Stimulated activated CD8-positive, alpha-beta memory T cell treated with anti-CD3 and anti-CD28 coated beads, Interleukin-4, amount 100 ng/mL, for 4 hours (primary cell): ENCODE measurements at places on chromosomes 3 and 15.

GRCh38 chr15:40695469-40695890, 506 bp downstream of the RAD51 start:
- no peak for DNase-seq

- no peak for DNase-seq
These were observed at the start of gene CACNA2D3 for GRCh38 chr3:54122324-54123002. TSS of gene CACNA2D3 (plus strand) at chr3:54122552.

- DNase-seq = no peak
These were observed 1028.6 kb downstream of the OTOL1 start for GRCh38 chr3:162525066-162525742.

DNA sequence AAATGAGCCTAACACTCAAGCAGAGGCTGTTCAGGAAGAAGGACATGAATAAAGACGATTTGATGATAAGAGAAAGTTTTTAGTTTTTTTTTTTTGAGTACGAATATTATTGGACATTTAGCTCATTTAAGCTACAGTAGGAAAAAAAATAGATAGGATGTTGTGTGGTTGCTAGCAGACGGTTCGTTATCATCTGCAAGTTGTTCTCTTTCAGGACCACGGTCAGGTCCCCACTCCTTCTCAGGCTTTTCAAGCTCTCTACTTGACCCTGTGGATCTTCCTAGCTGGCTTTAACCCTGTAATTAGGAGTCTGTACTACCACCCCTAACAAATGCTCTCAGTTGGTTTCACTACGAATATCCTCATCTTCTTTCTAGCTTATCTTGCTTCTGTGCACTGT, 1.1 kb downstream of the KCNH8 start:
- no peak for DNase-seq

DNA sequence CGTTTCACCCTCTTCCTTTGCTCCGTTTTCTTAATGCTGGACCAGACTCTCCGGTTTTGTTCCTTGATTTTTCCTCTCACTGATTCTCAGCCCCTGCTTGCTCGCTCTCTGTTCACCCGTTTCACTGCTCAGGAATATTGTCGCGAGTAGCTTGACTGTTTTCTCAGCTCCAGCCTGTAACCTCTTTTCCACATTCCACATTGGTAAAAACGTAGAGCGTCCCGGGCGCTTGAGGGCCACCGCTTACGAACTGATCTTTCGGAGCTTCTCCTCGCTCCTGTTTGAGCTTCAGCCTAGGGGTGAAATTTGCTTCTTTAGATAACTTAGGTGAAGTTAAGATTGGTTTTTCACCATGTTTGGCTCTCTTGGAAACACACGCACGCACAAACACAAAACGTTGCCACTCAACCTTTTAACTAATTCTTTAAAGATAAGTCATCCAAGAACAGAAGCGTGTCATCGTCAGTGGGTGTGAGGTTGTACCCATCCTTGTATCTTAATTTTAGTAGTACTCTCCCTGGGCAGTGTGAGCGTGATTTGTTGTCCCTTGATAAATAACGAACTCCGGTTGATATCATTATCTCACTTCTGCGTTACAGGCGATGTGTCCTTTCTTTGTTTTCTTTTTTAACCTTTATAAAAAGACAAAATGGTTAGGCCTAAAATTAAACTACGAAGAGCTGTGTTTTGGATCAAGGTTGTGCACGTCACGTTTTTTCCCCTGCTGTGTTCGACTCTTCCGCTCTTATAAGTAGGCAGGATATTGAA, 1.0 kb downstream of the PAK2 start:
- DNase-seq = no peak

GRCh38 chr15:92960996-92961681, 61.0 kb downstream of the CHD2 start:
- DNase-seq = no peak

- DNase-seq = no peak
These were observed 284.6 kb upstream of the RARB start for GRCh38 chr3:25143356-25144025.

DNA sequence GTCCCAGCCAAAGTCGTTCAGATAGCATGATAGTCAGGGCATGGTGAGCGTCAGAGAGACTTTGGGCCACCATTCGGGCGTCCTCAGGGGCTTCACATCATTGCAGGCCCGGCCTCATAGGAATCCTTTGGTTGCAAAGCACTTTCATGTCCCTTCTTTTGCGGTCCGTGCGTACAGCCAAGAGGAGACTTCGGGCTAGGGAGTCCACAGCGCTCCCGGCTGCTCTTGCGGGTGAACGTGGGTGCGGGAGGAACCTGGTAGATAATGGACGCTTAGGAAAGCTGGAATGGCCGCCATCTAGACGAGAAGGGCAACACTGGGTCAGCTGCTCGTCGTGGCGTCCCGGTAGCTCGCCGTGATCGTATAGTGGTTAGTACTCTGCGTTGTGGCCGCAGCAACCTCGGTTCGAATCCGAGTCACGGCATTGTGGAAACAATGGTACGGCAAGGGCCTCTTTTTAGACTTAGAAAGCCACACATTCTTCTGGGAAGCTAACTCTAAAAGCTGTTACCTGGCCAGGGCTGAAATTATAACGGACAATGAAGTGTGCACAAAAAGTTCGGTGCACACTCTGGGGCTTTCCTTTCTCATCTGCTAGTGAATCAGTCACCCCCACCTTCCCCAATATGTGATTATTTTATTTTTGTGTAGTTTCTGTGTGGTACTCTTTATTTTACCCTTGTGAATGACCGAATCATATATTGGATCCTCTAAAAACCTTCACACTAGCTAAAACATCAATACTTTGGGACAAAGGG, 13.2 kb upstream of the SHF start:
- no peak for DNase-seq

DNA sequence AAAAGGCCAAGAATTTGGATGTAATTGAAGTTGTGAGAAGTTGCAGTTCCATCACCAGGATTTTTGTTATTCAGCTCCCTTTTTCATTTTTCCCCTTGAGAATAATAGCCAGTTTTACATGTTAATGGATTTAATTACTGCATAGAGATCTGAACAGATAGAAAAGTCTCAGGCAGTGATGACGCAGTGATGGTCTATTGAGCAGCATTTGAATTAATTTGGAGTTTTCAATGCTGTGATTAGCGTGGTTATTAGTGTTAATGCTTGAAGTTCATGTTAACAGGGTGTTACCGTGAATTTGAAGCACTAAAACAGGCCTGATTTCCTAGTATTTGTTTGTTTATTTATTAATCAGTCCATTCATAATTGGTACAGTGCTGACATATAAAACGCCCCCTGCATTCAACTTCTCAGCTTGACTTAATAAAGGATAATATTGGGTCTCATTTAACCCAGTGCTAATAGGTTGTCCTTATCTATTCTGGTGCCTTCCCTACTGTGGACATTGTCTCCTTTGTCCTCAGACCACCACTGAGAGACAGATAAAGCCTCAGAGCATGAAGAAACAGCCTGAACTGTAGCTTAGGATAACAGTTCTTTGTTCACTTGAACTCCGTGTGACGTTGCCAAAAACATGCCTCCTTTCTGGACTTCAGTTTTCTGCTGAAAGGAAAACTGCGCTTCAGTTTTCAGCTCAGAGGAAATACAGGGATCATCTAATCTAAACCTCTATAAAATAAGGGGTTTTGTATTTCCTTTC, 82.4 kb downstream of the RTP4 start:
- no peak for DNase-seq

DNA sequence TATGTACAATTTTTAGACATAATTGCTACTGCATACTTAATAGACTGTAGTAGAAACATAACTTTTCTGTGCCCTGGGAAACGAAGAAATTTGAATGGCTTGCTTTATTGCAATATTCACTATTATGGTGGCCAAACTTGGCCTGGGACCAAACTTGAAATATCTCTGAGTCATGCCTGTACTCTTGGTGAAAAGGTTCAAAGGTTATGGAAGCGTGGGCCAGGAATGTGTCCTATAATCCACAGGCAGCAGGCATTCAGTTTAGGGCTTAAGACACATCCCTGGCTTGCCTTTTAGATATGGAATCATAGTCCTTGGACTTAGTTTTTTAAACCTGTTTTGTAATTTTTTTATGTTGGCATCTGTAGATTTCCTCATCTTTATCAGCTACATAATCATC, 124.3 kb downstream of the LRIG1 start:
- no peak for DNase-seq

DNA sequence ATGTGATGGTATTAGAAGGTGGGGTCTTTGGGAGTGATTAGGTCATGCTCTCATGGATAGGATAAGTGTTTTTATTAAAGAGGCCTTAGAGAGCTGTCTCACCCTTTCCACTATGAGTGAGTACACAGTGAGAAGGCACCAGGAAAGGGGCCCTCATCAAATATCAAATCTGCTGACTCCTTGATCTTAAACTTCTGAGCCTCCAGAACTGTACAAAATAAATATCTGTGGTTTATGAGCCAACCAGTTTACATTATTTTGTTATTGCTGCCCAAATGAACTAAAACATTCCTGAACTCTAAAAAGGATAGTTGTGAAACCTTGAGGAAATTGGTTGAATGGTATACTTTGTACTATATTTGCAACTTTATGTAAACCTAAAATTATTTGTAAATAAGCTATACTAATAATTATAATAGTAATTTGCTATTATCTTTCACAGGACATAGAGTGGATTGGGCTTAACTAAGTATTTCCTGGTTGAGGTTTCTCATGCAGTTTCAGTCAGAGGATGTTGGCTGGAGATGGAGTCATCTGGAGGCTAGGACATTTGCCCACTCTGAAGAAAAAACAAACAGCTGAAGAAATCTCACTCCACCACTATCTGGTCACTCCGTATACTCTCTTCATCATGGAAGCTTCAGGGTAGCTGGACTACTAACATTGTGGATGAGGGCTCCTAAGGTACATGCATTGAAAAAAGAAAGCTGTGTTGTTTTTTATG, 1068.6 kb upstream of the CADM2 start:
- no peak for DNase-seq

DNA sequence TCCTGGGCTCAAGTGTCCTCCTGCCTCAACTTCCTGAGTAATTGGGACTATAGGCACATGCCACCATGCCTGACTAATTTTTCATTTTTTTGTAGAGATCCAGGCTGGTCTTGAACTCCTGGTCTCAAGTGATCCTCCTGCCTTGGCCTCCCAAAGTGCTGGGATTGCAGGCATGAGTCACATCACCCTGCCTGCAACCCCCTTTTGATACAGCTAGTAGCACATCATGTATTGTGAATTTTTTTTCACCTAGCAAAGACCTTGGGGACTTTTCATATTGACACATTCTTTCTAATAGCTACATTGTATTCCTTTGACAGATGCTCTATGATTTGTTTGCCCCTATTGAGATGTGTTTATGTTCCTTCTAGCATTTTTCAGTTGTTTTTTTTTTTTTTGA, 14.2 kb downstream of the IRAK2 start:
- no peak for DNase-seq

GRCh38 chr15:78139578-78139977, 8.3 kb upstream of the CIB2 start:
- no peak for DNase-seq

- DNase-seq = no peak
These were observed 18.8 kb upstream of the BCL6 start for GRCh38 chr3:187763850-187764648.

DNA sequence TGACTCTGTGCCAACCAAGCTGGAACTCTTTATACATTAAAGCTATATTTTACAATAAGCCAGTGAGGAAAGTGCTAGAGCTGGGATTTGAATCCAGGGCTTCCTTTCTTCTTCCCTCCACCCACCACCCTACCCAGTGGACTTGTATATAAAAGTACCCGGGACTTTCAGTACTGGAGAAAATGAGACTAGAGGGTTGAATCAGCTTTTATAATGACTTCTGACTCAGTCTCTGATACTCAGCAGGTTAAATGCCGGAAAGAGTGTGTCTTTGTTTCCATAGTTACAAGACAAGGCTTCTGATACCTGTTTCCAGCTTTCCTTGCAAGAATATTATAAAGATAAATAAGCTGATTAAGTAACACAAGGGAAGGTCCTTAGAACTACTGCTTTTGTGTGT, 80.9 kb downstream of the FRMD4B start:
- DNase-seq = no peak

DNA sequence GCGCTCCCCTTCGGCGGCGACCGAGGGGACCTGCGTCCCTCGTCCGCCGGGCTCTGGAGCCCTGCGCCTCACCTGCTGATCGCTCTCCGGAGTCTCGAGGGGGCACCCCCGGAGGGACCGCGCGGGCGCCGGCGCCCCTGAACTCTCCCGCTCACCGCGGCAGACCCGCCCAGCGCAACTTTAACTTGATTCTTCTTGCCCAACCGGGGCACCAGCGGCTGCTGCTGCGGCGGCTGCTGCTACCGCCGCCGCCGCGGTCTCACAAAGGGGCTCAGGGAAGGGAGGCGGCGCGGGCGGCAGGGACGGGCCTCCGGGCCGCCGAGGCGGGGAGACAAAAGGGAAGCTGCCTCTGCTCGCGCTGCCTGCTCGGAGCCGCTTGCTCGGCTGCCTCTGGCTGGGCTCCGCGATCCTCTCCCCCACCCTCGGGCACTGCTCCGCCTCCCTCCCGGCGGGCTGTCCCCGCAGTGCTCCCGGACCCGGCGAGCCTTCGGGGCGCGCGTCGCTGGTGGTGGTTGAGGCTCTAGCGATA, at the start of gene PPM1L:
TSS of gene PPM1L (plus strand) at position 456 of the 529 bp plus-strand sequence.
- DNase-seq = peak; percentile 30

DNA sequence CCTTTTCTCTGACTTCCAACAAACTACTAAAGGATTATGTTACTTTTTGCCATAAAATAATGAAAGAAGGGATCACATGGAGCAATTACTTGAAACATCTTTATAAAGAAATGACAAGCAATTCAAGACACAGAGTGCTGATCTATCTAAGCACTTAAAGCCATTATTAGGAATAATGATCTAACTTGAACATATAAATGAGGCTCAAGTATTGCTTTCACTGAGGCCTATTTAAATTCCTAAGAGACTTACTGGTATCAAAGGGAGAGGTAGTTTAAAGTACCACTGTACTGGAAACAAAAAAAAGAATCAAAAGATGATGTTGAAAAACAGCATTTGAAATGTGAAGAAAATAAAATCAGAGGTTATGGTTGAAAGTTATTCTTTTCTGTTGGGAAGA, 375.5 kb downstream of the PLCL2 start:
- DNase-seq = no peak
